ENCODE measurements at places on chromosomes 1 and 21.

- DNase-seq = no peak
Measured at GRCh38 chr1:58852731-58853485, 69.1 kb upstream of the JUN start.

DNA sequence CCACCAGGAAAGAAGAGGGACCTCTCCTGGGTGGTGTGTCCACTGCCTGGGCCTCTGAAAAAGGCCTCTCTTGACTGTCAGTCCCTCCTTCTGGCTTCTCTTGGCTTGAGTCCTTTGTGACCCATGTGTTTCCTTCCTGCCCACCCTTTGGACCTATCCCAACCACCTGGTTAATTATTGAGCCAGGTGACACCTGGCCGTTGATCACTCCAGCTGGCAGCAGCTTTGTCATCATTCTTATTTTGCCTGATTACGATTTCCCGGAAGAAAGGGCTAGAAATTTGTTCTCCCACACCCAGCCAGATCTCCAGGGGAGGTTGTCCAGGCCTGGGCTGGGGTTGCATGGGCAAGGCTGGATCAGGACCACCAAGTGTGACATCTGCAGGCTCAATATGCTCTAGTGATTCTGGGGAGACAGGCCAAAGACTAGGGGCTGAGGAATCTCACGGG, 24.8 kb downstream of the CSF1 start:
- DNase-seq = peak; percentile 53

- DNase-seq = no peak
Measured at GRCh38 chr1:10583641-10584040, 108.9 kb downstream of the PEX14 start.

DNA sequence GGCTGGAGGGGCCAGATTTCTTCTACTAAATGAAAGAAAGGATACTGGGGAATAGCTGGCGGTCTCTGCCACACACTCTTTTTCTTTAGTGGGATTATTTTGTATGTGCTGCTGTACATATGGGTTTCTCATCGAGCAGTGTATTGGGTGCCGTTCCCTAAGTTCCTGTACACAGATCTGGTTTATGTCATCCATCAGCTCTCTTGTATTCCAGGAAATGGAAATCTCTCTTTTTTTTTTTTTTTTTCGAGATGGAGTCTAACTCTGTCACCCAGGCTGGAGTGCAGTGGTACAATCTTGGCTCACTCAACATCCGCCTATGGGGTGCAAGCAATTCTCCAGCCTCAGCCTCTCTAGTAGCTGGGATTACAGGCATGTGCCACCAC, 27.0 kb upstream of the NID1 start:
- no peak for DNase-seq

GRCh38 chr21:45590726-45591618, 48.7 kb upstream of the SLC19A1 start:
- DNase-seq = peak; percentile 69

DNA sequence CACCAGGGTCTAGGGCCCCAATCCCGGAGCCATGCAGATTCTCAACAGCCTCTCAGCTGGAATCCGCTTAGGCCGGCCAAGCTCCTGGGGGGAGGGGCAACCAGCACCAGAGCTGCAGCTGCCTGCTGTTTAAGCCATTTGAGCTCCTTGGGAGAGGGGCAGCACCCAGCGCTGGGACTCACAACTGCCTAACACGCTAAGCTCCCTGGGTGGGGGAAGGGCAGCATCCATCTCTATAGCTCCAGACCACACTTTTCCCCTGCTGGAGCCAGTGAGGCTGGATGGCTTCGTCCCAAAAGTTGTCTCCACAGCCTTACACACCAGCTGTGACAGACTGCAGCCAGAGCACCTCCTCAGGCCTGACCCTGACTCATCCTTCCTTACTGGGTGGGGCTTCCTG, 6.9 kb upstream of the PTGFR start:
- DNase-seq = no peak

DNA sequence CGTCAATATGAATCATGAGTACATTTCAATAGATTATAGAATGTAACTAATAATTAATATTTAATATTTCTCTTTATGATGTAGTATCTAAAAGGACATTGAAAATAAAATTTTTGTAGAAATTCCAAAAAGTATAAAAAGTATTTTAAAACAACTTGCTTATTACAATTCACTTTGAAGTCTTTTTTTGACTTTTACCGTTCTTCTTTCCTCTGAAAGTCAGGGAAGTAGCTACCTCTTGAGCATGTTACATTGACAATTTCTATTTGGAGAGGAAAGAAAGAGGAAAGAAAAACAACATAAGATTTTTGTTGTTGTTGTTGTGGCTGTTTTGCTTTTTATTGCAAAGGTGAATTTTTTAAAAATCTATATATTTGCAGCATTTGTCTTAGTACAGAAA, 1.3 kb downstream of the PTPRC start:
- no peak for DNase-seq

GRCh38 chr1:186149591-186149990, 225.5 kb downstream of the TPR start:
- no peak for DNase-seq

DNA sequence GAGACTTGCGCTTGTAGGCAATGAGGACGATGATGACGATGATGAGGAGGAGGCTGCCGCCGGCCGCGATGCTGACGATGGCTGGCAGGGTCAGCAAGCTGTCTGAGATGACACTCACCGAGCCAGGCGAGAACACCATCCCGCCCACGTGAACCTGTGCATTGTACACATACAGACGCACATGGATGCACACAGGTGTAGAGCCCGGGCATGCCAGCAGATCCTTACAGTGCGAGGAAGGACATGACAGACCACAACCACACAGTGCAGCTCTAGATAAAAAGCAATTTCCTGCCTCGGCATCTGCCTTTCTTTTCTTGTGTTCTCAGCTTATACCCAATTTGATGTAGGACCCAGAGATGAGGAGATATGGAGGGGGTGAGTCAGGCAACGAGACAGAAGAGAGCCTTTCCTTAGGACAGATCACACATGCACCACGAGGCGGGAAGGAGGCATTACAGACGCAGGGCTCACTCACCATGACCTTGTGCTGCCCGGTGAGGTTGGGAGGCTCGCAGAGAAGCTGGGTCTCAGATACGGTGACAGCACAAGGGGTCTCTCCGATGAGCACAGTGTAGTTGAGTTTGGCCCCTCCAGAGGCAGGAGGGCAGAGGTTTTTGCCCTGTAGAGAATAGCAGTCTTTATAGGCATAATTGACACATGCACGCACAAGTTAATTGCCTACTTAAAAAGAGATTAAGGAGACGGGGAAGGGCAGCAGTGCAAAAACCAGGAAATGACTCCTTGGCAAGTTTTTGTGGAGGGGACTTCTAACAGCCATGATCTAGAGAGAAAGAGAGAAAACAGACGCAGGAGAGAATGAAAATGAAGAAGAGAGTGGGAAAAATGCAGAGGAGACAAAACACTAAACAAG, 133.9 kb upstream of the CD34 start:
- DNase-seq = no peak

DNA sequence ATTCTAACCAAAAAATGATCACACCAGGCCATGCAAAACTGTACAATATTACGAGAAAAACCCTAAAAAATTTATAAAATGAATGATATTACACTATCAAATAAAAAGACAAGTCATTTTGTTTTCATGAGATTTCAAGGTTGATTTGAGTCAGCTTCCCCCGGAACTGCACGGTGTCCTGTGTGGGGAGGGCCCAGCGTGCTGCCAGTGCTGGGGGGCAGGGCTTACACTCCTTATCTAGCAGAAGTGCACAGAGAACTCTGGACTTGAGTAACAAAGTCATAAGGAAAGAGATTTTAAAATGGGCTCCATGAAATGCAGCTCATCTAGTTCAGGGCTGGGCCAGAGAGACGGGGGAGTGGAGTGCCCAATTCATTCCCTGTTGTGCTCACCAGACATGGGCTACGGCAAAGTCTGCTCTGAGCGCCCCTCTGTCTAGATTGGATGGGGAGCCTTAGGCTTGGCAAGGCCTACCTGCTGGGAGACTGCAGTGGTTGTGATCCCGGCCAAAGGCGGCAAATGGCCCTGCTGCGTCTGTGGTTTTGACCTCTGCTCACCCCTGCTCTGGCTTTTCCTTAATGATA, 50.1 kb downstream of the COQ8A start:
- no peak for DNase-seq

GRCh38 chr1:77263708-77264107, 18.1 kb upstream of the AK5 start:
- no peak for DNase-seq

GRCh38 chr1:170194451-170194850, 48.7 kb downstream of the NTMT2 start:
- DNase-seq = no peak

DNA sequence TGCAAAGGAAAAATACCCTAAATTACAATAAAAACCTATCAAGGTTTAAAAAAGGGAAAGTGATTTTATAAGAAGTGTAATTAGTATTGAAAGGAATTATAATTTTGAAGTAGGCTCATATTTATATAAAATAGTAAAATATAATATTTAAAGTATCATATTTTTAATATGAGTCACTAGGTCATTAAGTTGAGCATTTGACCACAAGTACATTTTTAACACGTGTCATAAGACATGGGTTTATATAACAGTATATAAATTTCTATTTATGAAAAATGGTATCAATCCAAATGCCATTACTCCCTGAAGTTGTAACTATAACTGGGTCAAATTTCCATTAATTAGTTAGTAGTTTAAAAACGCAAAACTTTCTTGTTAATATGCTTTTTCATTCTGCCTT, 365.9 kb downstream of the COL11A1 start:
- DNase-seq = no peak

- no peak for DNase-seq
Measured at GRCh38 chr1:229205854-229206253, 65.1 kb upstream of the RAB4A start.

GRCh38 chr1:47406966-47407365, 9.1 kb upstream of the FOXE3 start:
- DNase-seq = no peak

DNA sequence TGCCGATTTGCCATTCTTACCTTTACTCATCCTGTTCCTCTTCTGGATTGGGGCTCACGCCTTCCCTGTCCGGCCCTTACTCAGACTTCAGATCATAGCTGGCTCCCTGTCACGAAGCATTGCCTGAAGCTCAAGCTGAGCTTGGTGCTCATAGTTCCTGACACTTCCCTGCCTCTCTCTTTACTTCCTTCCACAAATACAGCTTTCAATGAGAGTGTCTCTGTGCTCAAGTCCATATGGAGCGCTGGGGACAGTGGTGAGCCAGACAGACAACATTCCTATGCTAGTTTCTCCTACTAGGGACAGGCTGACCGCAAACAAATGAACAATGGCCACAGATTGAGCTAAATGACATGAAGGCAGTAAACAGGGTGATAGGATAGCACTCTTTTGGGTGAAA, 38.1 kb downstream of the HHAT start:
- DNase-seq = no peak

GRCh38 chr1:227489572-227489971, 73.8 kb upstream of the ZNF678 start:
- no peak for DNase-seq

DNA sequence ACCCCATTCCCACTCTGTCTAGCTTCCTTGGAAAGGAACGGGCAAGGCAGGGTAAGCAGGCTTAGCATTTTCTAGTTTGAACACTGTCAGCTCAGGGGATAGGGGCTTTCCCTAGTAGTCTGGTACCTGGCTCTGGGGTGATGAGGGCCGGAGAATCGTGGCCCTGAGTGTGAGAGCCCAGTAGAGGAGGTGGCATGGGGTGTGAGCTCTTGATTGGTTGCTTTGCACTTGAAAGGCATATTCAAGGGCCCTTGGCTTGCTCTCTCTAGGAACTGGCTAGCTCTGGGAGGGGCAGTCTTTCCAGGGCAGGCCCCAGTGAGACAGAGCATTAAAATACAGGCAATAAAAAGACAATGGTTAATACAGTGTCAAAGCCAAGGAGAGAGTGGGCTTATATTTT, 10.8 kb upstream of the EXTL1 start:
- no peak for DNase-seq

GRCh38 chr1:216723274-216723780, at the start of gene ESRRG:
Gene ESRRG, minus strand, starts transcription at chr1:216723429. Its CDS starts 130 bp downstream, at chr1:216723299.
- DNase-seq = peak; percentile 63

DNA sequence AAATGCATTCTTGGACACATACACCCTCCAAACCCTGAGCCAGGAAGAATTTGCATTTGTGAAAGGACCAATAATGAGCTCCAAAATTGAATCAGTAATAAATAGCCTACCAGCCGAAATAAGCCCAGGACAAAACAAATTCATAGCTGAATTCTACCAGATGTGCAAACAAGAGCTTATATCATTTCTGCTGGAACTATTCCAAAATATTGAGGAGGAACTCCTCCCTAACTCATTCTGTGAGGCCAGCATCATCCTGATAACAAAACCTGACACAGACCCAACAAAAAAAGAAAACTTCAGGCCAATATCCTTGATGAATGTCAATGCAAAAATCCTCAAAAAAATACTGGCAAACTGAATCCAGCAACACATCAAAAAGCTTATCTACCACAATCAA, 6.7 kb downstream of the SPRR2E start:
- no peak for DNase-seq

- DNase-seq = peak; percentile 23
Measured at GRCh38 chr1:57204942-57205787, 218.7 kb downstream of the DAB1 start.

- peak; percentile 54 for DNase-seq
Measured at GRCh38 chr1:180632326-180633056, 669 bp downstream of the XPR1 start.

DNA sequence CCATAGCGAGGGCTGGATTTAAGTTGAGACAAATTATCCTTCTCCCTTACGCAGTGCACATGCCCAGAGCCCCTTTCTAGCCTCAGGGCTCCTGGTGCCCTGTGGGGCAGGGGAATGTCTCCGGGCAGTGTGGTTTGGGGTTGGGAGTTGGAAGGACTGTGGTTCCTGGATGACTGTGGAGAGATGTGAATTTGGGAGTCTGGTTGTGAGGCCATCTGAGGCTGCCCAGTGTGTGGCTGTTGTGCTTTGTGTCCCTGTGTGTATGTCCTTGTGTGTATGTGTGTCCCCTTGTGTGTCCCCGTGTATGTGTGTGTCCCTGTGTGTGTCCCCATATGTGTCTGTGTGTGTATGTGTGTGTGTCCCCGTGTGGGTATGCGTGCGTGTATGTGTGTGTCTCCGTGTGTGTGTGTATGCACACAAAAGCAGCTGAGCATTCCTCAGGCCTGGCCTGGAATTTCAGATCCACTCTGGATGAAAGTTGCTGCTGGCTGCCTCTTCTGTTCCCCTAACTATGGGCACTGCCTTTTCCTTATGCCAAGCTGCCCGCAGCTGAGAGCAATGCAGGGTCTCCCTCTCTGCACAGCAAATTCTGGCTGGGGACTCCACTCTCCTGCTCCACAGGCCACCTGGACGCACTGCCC, 65.4 kb downstream of the UBIAD1 start:
- DNase-seq = no peak

DNA sequence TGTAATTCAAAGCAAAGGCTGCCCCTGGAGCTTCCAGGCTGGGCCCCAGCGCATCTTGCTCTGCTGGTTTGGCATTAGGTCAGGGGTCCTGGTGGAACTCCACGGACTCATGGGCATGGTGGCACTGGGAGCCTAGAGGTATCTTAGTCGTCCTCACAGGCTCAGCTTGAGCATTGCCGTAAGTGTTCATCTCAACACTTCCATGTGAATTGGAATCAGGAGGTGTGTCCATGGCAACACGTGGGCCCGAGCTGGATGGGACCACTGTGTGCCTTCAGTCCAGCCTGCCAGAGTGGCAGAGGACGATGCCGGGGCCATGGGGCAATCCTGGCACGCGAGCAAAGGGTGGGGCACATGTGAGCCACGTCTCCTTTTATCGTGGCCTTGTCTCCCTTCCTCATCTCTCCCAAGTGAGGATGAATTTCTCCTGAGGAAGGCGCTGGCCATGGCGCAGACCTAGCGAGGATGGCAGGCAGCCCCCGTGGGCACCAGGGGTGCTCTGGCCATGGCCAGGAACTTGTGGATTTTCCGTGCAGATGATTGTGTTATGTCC, 47.0 kb downstream of the AGPAT3 start:
- no peak for DNase-seq
